Activated CD8-positive, alpha-beta memory T cell treated with anti-CD3 and anti-CD28 coated beads for 4 hours (primary cell): ENCODE measurements at places on chromosomes 3 and 15.

DNA sequence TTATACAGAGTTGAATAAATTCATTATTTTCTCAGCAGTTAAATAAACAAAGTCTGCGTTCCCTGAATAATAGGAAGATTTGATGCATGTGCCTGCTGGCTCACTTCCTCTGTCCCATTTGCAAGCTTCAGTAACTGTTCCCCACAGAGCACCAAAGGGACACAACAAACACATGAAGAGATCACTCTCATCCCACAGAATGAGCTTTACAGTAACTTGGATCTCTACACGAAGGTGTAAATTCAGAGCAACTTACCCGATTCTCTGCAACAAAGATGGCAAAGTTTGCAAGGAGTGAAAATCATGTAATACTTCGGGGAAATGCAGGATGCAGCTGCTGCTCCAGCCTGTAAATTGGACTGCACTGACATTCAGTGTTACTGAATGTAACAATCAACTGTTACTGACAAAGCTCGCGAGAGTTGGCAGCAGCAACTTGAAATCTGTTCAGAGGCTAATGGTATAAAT lies at the start of gene BCHE:
BCHE (minus strand) TSS at position 366 of the 468 bp plus-strand sequence. CDS start 6,390 bp downstream, outside the sequence.
- no peak for DNase-seq

DNA sequence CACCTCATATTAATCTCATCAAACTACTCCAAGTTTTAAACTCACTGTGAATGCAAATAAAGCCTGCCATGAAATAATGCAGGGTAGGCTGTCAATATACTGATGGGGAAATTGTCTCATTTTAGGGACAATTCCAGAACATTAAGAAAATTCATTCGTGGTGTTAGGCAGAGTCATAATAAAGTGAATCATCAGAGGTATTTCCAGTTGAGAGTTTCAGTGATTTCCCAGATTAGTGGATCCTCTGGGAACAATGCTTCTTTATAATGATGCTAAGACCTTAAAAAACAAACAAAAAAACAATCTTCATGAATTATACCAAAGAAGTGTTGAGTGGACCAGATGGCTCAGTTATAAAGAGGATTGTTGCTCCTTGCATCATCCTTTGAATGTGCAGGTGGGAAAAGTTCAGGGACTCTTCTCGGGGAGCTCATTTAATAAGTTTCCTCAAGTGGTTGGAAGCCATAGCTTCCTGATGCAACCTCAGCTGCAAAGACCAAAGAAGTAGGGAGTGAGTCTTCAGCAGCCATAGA lies 360.9 kb upstream of the TRIM42 start:
- DNase-seq: no peak

GRCh38 chr3:142940472-142940871 lies 23.0 kb downstream of the PAQR9 start:
- no peak for DNase-seq

GRCh38 chr3:87805670-87806069 lies 253.1 kb downstream of the CGGBP1 start:
- no peak for DNase-seq

- DNase-seq: no peak
These were observed 33.9 kb downstream of the DET1 start for GRCh38 chr15:88512601-88513000.

- DNase-seq: no peak
These were observed 79.1 kb upstream of the FOXB1 start for GRCh38 chr15:59924812-59925522.

GRCh38 chr3:127694467-127695215 lies 21.9 kb downstream of the ABTB1 start:
- no peak for DNase-seq
